Naive thymus-derived CD4-positive, alpha-beta T cell (primary cell): ENCODE measurements at places on chromosomes 7 and 10.

GRCh38 chr10:30057421-30057841 lies 2.0 kb downstream of the JCAD start:
- DNase-seq: no peak

GRCh38 chr10:3906511-3907111 lies 121.6 kb upstream of the KLF6 start:
- no peak for DNase-seq

DNA sequence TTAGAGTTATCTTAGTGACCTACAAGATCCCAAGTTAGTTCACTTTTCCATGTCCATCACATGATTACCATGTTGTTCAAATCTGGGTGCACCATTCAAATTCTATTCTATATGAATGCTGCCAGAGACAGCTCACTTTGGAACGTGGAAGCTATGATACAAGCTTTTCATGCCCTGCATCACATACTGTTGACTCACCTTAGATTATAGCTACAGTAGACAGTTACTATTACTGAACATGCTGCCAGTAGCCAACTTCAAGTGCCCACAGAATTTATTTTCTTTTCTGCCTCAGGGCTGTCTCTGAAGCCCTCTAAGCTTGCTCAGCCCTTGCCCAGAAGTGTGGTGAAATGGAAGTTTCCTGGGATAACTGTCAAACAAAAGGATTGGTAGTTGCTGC lies 231.1 kb downstream of the GPR158 start:
- DNase-seq: no peak

DNA sequence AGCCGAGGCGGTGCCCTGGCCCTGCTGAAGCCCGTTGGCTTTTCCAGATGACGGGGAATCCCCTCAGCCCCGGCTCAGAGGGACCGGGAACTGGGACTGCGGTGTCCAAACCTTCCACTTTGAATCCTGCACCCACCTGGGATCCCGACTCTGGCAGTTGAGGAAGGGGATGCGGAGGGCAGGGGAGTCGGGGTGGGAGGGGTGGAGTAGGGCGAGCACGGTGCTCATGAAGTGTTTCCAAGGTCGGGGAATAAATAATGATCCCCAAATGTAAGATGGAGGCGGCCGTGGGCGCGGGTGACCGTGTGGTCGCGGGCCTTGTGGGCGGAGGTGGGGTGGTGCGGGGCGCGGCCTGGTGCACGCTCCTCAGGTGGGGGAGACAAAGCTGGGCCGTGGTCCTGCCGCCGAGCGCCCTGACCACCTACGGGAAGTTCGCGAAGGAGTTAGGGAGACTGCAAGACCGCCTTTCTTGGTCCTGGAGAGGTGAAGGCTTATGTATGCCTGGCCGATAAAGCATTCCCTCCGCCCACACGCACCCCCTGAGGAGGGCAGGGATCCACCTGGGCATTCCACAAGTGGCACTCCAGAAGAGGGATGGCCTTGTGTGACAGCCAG lies 1.4 kb downstream of the MTURN start:
- no peak for DNase-seq

DNA sequence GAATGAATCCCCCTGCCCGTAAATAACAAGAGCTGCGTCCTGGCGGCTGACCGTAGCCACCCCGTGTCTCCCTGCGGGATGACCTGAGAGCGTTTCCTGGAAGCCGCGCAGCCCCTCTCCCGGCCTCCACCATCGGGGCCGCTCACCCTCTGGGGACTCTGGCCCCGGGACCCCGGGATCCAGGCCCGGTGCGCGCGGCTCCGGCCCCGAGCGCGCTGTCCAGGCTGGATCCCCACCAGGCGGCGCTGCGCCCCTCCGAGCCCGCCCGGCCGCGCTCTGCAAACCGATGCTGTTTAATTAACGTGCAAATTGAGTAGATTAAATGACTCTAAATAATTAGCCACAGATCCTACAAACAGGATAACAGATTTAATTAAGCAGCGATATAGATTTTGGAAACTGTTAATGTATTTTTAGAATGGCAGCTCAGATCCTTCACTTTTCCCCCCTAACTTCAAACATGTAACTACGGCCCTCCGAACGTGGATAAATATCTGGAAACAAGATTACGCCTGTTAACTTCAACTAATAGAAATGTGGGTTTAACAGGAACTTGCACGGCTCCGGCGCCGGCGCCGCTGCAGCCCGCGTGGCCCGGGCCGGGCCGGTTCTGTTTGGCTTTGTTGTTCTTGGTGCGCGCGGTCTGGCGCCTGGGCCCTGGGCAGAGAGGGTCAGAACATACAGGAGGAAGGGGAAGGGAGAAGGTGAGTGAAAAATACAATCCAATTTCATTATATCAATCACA lies 7.1 kb upstream of the UNCX start:
- peak; percentile 42 for DNase-seq

DNA sequence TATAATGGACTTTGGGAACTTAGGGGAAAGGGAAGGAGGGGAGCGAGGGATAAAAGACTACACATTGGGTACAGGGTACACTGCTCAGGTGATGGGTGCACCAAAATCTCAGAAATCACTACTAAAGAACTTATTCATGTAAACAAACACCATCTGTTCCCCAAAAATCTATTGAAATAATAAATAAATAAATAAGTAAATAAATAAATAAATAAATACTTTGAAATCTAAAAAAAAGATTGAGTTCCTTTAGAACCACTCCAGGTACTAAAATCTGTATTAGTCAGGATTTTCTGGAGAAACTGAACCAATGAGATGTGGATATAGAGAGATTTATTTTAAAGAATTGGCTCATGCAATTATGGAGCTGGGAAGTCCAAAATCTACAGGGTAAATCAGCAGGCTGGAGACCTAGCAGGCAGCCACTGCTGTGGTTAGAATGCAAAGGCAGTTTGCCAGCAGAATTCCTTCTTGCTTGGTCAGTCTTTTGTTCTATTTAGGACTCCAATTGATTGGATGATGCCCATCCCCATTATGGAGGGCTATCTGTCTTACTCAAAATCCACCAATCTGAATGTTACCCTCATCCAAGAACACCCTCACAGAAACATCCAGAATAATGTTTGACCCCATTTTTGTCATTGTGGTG lies 8.9 kb downstream of the IGFBP1 start:
- no peak for DNase-seq

- DNase-seq: no peak
These were observed 3.5 kb downstream of the ZP3 start for GRCh38 chr7:76428149-76428823.

DNA sequence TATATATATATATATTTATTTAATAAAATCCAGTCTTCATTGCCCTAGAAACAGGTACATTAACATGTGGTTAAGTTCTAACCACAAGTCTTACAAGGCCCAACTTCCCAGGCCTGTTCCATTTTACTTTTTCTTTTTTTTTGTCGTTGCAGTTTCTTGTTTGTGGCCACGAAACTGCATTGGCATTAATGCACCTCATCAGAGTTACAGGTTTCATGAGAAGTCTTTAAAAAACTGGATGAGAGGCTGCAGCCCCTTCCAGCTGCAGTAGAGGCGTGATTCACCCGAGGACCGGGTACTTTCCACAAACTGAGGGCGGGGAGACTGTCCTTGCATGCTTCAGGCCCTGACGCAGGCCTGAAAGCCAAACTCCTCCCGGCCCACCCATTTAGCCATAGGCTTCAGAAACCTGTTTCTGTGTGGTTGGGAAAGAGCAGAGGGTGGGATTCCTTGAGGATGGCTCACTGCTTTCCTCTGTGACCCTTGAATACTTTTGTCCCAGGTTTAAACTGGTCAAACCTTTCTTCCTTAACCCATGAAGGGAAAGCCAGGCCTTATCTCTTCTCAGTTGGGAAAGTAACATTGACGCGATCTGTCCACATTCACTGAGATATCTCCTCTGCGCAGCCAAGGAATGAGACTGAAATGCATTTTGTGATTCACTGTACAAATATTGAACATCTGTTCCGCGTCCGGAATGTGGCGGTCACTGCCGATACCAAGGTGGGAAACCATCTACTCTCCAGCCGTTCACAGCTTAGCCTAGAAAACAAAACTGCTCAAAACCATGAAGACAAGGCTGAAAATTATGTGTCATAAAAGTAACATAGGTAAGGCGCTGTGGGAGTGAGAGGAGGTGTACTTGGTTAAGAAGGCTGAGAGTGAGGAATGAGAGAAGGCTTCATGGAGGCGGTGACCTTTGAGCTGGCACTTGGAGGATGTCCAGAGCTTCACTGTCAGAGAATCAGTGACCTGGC lies 311.7 kb downstream of the GATA3 start:
- DNase-seq: peak; percentile 14

GRCh38 chr10:133270773-133271297 lies 5.8 kb downstream of the ADAM8 start:
- DNase-seq: no peak

- no peak for DNase-seq
These were observed 180.8 kb downstream of the RAB11FIP2 start for GRCh38 chr10:117865945-117866344.

DNA sequence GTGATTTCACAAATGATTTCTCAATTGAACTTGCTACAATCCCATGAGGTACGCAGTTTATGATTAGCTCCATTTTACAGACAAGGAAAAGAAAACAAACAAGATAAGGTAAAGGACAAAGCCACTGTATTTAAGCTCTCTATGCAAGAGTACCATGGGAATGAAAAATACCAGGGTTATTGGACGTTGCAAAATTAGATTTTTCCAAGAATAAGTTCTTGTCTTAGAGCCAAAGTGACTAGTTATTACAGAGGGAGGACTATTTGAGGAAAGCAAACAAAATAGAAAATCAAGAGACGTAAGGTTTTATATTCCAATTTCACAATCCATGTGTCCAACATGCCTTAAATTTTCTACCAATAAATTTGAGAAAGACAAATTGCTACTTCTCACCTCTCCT lies 97.9 kb upstream of the PTN start:
- DNase-seq: no peak

DNA sequence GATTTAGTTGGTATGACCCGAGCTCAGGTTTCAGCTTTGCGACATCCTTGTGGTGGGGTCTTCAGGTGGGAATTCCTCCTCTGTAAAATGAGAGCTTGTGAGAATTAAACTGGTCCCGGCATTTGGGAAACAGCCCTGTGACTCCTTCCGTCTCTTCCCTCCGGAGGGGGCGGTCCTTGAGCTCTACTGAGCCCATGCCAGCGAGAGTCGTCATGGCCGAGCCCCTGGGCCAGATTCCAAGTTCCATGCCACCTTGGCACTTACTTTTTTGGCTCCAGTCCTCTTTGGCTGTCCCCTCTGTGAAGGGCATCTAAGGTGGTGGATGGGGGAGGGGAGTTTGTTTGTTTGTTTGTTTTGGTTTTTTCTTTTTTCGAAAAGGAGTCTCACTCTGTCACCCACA lies 47.6 kb downstream of the GTF2IRD1 start:
- no peak for DNase-seq

GRCh38 chr10:88512599-88512998 lies 70.5 kb downstream of the RNLS start:
- no peak for DNase-seq

DNA sequence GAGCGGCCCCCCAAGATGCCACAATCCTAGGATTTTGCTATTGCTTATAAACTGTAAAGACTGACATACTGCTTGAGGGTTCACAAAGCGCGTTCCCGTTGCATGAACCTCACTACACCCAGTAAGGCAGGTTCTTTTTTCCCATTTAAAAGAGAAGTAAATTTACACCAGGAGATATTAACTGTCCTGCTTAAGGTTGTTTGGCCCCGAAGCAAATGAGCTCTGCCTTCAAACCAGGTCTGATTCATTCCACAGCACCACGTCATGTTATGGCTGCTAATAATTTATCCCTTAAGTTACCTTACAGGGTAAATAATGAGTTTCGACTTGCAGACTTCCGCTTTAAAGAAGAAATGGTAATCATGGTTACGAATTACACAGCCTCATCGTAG lies 559 bp upstream of the FKBP14 start:
- DNase-seq: no peak

- no peak for DNase-seq
These were observed 28.5 kb downstream of the NRG3 start for GRCh38 chr10:81903472-81903871.

DNA sequence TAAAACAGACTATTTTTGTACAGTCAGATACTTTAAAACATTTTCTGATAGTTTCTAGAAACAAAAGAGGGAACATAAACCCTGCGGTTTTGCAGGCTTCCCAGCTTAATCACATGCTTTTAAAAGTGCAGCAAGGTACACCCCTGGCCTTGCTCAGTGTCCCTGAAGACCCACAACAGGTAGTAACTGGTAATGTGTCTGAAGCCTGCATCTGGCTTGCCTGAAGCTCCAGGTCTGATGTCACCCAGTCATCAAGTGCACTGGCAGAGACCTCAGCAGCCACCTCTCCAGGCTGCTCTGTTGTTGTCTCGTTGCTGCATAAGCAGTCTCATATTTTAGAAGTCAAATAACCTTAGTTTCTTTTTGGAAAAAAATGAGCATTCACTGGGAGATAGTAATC lies 376.1 kb upstream of the MTPN start:
- no peak for DNase-seq

DNA sequence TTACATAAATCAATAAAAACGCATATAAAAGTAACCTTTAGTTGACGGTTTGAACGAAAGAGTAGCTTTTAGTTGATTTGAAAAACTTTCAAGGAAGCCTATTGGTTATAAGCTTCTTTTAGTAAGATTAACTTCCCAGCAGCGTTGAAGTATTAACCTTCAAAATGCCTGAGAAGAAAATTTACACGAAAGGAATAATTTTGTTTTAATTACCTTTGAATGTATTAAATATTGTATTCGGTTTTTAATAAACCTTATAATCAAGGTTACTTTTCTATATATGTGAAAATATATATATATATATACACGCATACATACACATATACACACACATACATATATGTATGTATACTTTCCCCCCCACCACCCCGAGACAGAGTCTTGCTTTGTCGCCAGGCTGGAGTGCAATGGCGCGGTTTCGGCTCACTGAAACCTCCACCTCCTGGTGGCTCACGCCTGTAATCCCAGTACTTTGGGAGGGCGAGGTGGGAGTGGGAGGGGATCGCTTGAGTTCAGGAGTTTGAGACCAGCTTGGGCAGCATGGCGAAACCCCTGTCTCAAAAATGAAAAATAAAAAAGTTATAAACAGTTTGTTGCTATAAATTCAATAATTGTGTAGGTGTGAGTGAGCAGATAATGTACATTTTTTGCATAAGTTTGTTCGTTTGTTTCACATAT lies 57.6 kb upstream of the EZH2 start:
- peak; percentile 64 for DNase-seq

DNA sequence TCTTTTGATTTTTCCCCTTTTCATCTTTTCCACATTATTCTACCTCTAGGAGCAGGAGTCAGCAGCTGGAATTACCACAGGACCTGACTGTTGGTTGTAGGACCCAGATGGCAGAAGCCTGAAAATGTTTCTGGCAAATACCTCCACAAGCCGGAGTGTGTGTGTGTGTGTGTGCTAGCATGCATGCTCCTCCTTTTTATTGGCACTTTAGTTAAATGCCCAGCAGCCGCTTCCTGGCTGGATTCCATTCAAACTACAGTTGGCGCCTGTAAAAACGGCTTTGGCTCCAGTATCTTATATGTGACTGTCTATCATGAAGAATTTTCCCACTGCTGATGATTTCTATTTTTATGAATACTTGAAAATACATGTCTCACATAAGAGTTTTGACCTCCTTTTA lies 319.7 kb upstream of the SP4 start:
- DNase-seq: no peak

DNA sequence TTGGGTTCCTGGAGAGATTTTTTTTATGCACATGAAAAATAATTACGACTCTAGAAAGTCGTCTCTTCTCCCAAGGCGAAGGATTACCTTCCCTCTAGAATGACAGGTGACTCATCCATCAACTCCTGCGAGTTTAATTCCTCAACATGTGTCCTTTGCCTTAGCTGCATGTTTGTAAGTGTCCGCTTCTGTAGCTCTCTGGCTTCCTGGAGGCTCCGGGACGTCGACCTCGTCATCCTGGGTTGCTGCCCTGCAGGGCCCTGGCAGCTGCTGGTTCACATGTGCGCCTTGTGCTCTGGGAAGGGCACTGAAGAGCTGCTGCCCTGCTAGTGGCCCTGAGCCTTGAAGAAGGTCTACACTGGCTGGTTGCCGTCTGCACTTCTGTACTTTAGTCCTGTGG lies 210.2 kb downstream of the MLLT10 start:
- no peak for DNase-seq
